Fibroblast of skin of left biceps (primary cell): ENCODE measurements at places on chromosomes 3 and 15.

DNA sequence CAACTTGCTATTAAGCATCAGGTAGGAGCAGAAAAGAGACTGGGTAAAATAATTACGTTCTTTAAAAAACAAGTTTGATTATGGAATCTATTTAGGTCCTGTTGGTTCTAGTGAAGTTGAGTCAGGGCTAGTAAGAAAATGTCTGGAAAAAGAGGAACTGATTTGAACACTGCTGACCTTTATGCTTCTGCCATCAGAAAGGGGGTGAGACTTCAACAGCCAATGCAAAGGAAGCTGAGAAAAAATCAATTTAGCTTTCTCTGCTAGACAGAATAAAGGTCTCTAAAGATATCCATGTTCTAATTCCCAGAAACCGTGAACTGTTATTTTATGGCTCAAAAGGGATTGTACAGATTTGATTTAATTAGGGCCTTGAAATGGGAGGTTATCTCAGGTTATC lies 157.5 kb downstream of the ROBO2 start:
- DNase-seq, result no peak

GRCh38 chr15:81002009-81002330 lies 1.2 kb downstream of the TLNRD1 start:
- no peak for DNase-seq

DNA sequence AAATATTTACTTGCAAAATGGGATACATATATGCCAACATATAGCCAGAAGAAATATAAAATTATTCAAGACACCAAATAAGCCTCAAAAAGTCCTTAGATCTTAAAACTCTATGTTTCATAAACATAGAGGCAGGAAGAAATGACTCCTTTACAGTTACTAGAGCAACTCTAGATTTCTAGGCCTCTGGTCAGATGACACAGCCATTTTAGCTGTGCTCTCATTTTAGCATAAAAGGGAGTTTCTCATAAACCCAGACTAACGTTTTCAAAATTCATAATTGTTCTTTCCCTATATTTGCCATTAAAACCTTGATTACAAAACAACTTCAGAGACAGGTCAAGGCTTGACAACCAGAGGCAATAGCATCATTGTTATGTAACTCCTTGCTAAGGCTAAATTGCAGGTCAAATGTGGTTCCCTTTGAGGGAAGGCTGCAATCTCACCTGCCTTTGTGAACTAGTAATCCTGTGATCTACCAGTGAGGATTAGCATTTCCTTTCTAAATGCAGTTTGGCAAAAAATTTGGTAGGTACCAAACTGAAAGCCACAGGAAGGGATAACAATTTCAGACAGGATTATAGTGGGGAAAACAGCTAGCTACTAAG lies 8.2 kb downstream of the THOC7 start:
- no peak for DNase-seq

GRCh38 chr3:62503516-62503915 lies 130.2 kb upstream of the FEZF2 start:
- DNase-seq, result no peak

- no peak for DNase-seq
Measured at GRCh38 chr15:72307026-72307425, 12.9 kb downstream of the CELF6 start.

- peak; percentile 96 for DNase-seq
Measured at GRCh38 chr15:55823191-55823670, 80.3 kb upstream of the PRTG start.

GRCh38 chr3:52399593-52399992 lies 45.3 kb downstream of the SEMA3G start:
- DNase-seq, result no peak

GRCh38 chr3:184582646-184583577 lies 21.3 kb downstream of the EPHB3 start:
- no peak for DNase-seq

DNA sequence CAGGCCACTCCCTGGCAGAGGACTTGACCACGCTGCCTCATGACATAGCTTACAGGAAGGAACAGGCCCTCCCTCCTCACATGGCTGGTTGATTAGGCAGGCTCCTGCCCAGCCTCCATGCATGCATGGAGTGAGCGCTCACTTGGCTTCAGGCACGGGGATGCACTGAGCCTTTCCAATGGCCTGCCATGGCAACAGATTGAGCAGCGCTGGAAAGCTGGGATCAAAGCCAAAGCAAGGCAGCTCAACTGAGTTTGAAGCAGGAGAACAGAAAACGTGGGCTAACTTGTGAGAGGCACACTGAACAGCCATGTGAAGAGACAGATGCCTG lies 5.9 kb upstream of the GRAMD2A start:
- DNase-seq, result no peak

GRCh38 chr3:22704571-22705354 lies 498.4 kb upstream of the UBE2E2 start:
- DNase-seq, result no peak

DNA sequence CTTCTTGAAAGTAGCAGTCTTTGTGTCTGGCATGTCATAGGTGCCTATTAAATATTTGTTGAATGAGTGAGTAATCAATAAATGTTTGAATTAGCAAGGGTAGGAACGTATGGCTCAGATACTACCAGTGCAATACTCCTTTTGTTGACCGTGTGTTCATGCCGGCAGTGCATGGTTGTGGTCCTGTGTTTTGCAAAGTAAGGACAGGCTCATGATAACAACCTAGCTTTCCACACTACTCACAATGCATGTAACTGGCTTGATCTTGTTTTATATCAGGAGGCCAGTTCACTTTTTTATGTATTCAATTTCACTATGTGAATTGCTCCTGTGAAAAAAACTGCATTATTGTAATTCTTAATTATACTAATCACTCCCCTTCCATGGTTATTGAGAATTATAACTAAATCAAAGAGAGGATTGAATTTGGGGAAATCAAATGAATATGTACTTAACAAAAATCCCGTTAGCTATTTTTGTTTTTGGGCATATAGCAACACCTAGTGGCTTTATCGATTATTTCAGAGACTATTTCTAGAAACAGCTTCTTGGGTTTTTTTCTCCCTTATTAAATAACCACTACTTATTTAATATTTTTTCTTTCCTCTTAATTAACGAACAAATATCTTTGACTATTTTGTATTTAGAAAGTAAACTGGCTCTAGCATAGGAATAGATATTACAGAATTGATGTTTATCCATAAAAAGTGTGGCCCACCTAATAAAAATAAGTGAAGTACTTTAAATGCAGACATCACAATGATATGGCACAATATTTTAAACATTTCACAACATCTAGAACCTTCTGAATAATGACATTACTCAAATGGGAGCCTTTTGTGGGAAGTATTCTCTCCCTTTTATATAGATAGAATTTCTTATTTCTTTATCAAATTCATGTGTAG lies 218.5 kb downstream of the BBX start:
- DNase-seq, result no peak

DNA sequence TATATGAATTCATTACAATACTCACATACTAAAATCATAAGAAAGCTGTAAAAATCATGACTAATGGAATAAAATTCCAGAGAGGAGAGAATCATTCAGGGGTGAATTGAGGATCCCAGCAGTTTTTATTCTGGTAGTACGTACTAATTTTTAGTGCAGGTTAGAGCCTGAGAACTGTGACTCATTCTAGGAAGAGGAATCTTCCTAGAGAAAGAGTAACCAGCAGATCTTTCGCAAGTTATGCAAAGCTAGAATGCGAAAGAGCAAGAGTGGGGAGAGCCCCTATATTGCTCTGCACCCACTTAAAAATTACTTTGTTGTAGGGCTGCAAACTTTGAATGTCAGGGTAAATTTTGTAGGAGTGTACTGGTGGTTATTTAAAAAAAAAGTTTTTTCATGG lies 303.6 kb upstream of the ARPP21 start:
- DNase-seq, result no peak

- no peak for DNase-seq
Measured at GRCh38 chr15:94286583-94286982, 55.2 kb downstream of the MCTP2 start.

- no peak for DNase-seq
Measured at GRCh38 chr3:80079886-80080285, 312.1 kb upstream of the ROBO1 start.

DNA sequence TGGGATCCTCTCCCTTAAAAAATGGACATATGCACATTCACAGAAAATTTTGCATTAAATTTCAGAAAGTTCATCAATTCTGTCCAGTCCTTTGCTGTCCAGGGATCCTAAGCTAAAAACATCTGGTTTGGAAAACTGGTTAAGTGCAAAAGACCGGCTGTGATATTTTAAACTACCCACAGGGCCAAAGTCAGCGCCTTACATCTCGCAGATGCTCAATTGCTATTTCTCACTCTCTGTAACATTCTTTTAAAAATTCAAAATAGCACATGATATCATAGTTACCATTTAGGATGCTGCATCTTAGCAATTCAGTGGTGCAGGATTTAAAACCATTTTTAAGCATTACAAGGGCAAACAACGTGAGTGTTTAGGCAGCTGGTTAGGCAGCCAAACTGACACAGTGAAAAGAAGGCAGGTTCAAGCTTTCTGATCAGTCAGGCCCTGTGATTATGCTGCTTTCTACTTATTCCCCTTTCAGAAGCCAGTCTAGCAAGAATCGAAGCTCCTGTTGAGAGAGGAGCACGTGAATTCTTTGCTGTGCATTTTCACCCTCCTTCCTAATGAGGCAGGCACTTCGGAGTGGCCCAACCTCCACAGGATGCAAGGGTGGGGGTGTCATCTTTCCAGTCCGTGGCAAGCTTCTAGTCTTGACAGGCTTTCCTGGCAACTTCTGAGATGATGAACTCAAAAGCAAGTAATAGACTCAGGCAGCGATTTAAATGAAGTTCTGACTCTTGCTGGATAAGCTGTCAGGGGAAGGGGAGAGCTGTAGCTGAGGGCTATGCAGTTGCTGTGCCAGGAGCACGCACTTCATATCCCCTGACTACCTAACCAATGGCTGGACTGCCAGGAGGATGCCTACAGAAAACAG lies 8.8 kb downstream of the PRICKLE2 start:
- no peak for DNase-seq

DNA sequence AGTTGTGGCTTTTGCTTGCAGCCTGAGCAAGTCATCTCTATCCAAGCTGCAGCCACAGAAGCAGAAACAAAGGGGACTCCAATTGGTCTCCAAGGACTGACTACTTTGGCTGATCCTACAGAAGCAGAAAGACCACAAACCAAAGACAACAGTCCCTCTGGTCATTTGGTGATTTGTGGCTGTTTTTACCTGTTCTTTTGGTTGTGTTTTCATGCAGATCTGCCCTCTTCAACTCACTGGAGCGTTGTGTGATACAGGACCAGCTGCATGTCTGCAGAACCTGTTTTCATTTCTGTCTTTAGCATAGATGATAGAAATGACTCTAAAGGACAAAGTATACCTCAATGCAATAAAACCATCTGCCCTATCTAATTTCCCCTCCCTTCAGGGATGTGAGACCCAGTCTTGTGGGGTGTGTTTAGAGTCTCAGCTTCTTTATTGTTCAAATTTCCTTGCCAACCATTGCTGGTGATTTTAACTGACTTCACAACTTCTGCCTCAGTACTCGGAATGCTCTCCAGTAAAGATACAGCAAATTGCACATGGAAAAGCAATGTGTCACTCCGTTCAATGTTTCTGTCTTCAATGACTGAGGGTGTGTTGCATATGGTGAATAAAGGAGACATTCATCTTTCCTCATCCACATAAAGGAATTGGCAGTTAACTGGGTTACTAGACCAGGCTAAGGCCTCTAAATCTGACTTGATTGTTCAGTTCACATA lies 48.9 kb upstream of the SLC7A14 start:
- no peak for DNase-seq

- no peak for DNase-seq
Measured at GRCh38 chr3:77042343-77042742, 2.4 kb downstream of the ROBO2 start.

DNA sequence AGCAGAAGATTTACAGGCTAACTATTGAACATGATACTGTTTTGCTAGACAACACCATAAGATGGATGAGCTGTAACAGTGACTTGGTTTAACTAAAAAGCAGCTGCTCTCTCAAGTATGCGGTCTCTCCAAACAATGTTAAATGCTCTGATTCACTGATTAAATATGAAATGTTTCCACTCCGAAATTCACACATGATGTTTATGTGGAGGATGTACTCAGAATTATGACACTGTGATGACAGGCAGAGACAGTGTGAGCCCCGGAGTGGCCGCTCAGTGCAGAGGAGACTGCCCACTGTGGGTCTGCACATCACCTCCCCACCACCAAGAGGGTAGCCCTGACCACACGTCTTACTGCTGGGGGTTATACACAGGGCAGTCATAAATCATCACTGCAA lies 83.9 kb upstream of the MEX3B start:
- DNase-seq, result peak; percentile 94

- DNase-seq, result peak; percentile 23
Measured at GRCh38 chr15:35481992-35482391, 64.0 kb downstream of the DPH6 start.

- DNase-seq, result no peak
Measured at GRCh38 chr15:50248994-50249582, 16.4 kb downstream of the HDC start.

GRCh38 chr3:98008855-98009254 lies 26.3 kb downstream of the GABRR3 start:
- no peak for DNase-seq
